ENCODE measurements at places on chromosomes 2 and 18. TPM values are rescaled to one million over a fixed set of nuclear protein-coding genes. Genes with fewer than 3 reads are reported as not detected.

DNA sequence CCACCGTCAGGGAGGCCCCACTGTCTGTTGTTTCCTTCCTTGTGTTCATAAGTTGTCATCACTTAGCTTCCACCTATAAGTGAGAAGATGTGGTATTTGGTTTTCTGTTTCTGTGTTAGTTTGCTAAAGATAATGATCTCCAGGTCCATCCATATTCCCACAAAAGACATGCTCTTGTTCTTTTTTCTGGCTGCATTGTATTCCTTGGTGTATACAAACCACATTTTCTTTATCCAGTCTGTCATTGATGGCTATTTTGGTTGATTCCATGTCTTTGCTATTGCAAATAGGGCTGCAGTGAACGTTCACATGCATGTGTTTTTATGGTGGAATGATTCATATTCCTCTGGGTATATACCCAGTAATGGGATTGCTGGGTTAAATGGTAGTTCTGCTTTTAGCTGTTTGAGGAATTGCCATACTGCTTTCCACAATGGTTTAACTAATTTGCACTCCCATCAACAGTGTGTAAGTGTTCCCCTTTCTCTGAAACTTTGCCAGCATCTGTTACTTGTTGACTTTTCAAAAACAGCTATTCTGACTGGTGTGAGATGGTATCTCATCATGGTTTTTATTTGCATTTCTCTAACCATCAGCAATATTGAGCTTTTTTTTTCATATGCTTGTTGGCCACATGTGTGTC lies 156.6 kb upstream of the NOSTRIN start:
- DNase-seq, result no peak

DNA sequence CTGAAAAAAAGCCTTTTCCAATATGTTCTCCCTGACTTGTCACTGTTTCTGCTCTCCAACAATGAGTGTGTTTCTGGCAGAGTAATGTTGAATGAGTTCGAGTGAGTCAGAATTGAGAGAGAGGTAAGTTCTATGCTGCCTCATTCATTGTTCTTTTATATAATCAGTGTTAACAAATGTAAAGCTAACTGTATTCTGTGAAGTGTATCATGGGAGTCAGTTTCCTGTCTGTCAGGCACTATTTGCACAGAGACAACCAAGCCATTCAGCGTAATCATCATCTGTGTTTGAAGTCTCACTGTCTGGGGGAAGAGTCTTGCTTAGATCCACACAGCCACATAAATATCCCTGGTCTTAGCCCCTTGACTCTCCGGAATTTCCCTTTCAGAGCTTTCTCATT lies 22.0 kb upstream of the UPP2 start:
- no peak for DNase-seq

- DNase-seq, result no peak
These were observed 19.0 kb downstream of the CLUL1 start for GRCh38 chr18:615773-616172.

- no peak for DNase-seq
These were observed 47.5 kb upstream of the MAP3K20 start for GRCh38 chr2:173028141-173028540.

The ARL4C gene
- total RNA-seq, result 7.0 TPM
